Stimulated activated CD8-positive, alpha-beta memory T cell treated with anti-CD3 and anti-CD28 coated beads, Interleukin-12 subunit alpha, Interleukin-12 subunit beta, amount 100 ng/mL, for 4 hours (primary cell): ENCODE measurements at places on chromosomes 7 and 10.

- no peak for DNase-seq
Observed at GRCh38 chr7:43278088-43278644, 165.7 kb downstream of the HECW1 start.

GRCh38 chr7:95608359-95609173 is 12.2 kb upstream of the PDK4 start:
- DNase-seq = no peak

- no peak for DNase-seq
Observed at GRCh38 chr10:123266971-123267370, 112.8 kb downstream of the BUB3 start.

- DNase-seq = no peak
Observed at GRCh38 chr10:117005026-117005526, at the start of gene SHTN1. Gene SHTN1, minus strand, starts transcription at chr10:117005187. Its CDS starts 108 bp downstream, at chr10:117005079.

- DNase-seq = no peak
Observed at GRCh38 chr10:44362866-44363711, 21.8 kb downstream of the CXCL12 start.

GRCh38 chr10:16440396-16441133 is 3.8 kb downstream of the PTER start:
- no peak for DNase-seq

- no peak for DNase-seq
Observed at GRCh38 chr7:74599244-74599643, 58.3 kb upstream of the GTF2I start.

- DNase-seq = no peak
Observed at GRCh38 chr10:12055732-12056131, 13.0 kb upstream of the DHTKD1 start.
